ENCODE measurements at places on chromosomes 7 and 10.

GRCh38 chr7:22586101-22586785, 86.3 kb upstream of the STEAP1B start:
- no peaks in the 10 kb centered on the region for H3K4me1 ChIP-seq
- DNase-seq, result no peak
- H3K36me3 ChIP-seq, result no peaks in the 10 kb centered on the region
- no peak overlapping the region for H3K4me3 ChIP-seq
- no peak overlapping the region for H3K27ac ChIP-seq

GRCh38 chr7:81273601-81274397, 354.9 kb upstream of the SEMA3C start:
- DNase-seq, result no peak
- H3K27ac ChIP-seq, result no peak overlapping the region
- H3K4me1 ChIP-seq, result no peaks in the 10 kb centered on the region
- no peaks in the 10 kb centered on the region for H3K36me3 ChIP-seq
- no peak overlapping the region for H3K4me3 ChIP-seq
- H3K27me3 ChIP-seq, result no peaks in the 10 kb centered on the region

GRCh38 chr10:59099481-59099880, 77.0 kb upstream of the PHYHIPL start:
- H3K4me1 ChIP-seq, result no peaks in the 10 kb centered on the region
- no peaks in the 10 kb centered on the region for H3K27me3 ChIP-seq
- H3K36me3 ChIP-seq, result no peaks in the 10 kb centered on the region
- no peak overlapping the region for H3K27ac ChIP-seq
- DNase-seq, result no peak

DNA sequence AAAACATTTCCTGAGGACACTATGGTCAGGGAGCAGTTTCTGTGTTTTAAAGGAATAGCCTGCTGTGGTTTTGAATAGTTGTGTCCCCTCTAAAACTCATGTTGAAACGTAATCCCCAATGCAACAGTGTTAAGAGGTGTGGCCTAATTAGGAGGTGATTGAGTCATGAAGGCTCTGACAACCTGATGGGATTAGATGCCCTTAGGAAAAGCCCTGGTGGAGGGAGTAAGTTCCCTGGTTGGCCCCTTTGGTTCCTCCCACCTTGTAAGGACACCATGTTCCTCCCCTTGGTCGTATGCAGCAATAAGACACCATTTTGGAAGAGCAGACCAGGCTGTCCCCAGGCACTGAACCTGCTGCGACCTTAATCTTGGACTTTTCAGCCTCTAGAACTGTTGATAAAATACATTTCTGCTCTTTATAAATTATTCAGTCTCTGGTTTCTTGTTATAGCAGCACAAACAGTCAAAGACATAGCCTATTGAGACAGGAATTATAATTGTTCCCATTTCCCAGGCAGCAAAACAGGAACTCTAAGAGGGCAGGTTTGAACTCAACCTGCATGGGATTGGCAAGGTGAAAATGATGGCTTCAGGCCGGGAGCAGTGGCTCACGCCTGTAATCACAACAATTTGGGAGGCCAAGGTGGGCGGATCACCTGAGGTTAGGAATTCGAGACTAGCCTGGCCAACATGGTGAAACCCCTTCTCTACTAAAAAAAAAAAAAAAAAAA, 20.5 kb upstream of the TNS3 start:
- no peaks in the 10 kb centered on the region for H3K27me3 ChIP-seq
- H3K36me3 ChIP-seq, result no peaks in the 10 kb centered on the region
- H3K4me1 ChIP-seq, result no peaks in the 10 kb centered on the region
- no peak for DNase-seq
- H3K27ac ChIP-seq, result no peak overlapping the region
- no peak overlapping the region for H3K4me3 ChIP-seq

- DNase-seq, result no peak
- no peak overlapping the region for H3K27ac ChIP-seq
Observed at GRCh38 chr7:137492889-137493288, 149.4 kb upstream of the PTN start.

- H3K4me1 ChIP-seq, result no peaks in the 10 kb centered on the region
- no peaks in the 10 kb centered on the region for H3K27me3 ChIP-seq
- no peak overlapping the region for H3K4me3 ChIP-seq
- no peak overlapping the region for H3K27ac ChIP-seq
- no peak for DNase-seq
Observed at GRCh38 chr7:29131678-29132077, 14.7 kb downstream of the CPVL start.

DNA sequence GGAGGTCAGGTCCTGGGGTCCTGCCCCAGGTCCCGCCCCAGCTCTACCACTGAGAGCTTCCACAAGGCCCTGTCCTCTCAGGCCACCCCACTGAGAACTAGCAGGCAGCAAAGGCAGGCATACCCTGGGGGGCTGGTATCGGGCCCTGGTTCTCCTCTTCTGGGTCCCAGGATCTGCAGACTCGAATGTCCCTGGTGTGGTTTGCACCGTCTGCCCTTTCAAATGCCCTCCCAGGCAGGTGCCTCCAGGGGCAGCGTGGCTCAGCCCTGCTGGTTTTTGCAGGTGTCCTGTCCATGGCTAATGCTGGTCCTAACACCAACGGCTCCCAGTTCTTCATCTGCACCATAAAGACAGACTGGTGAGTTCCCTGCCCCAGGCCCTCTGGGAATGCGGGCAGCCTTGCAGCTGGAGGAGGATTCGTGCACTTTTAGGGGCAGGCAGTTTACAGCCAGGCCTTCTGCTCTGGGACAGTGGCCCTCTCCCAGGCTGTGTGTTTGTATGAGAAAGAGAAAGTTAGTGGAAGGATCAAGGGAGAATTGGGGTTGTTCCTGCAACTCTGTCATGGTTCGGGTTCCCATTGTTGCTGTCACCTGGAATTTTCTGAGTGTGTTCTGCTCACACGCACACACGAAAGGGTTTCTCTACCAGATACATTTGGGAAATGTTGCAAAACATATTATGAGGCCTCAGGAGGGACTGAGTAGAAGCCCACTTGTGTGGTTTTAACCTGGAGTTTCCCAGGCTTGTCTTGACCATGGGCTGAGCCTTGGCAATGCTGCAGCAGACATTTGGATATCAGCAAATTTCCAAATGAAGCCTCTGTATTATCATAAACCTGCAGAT, 5.0 kb downstream of the PPIF start:
- no peaks in the 10 kb centered on the region for H3K27me3 ChIP-seq
- H3K36me3 ChIP-seq, result peaks cover 69% of the 10 kb centered on the region
- H3K27ac ChIP-seq, result no peak overlapping the region
- no peak for DNase-seq
- H3K4me3 ChIP-seq, result no peak overlapping the region

- no peaks in the 10 kb centered on the region for H3K36me3 ChIP-seq
- no peaks in the 10 kb centered on the region for H3K4me1 ChIP-seq
- H3K4me3 ChIP-seq, result no peak overlapping the region
- H3K27ac ChIP-seq, result no peak overlapping the region
Observed at GRCh38 chr7:80372415-80372814, 139.4 kb downstream of the GNAT3 start.

- H3K4me3 ChIP-seq, result no peak overlapping the region
- no peaks in the 10 kb centered on the region for H3K36me3 ChIP-seq
- no peak overlapping the region for H3K27ac ChIP-seq
- no peak for DNase-seq
- no peaks in the 10 kb centered on the region for H3K4me1 ChIP-seq
Observed at GRCh38 chr7:10343108-10343507, 630.6 kb upstream of the PHF14 start.

- H3K27ac ChIP-seq, result no peak overlapping the region
- peaks cover 43% of the 10 kb centered on the region for H3K4me1 ChIP-seq
- no peak overlapping the region for H3K4me3 ChIP-seq
Observed at GRCh38 chr7:55438757-55439525, 73.8 kb downstream of the LANCL2 start.

- DNase-seq, result no peak
- H3K27ac ChIP-seq, result no peak overlapping the region
- H3K4me1 ChIP-seq, result no peaks in the 10 kb centered on the region
- no peaks in the 10 kb centered on the region for H3K36me3 ChIP-seq
- H3K27me3 ChIP-seq, result no peaks in the 10 kb centered on the region
Observed at GRCh38 chr10:7090529-7090928, 320.3 kb downstream of the SFMBT2 start.

- no peak overlapping the region for H3K4me3 ChIP-seq
- H3K27ac ChIP-seq, result no peak overlapping the region
- no peaks in the 10 kb centered on the region for H3K36me3 ChIP-seq
- H3K4me1 ChIP-seq, result no peaks in the 10 kb centered on the region
- DNase-seq, result no peak
Observed at GRCh38 chr7:71015252-71015900, 116.6 kb upstream of the GALNT17 start.

DNA sequence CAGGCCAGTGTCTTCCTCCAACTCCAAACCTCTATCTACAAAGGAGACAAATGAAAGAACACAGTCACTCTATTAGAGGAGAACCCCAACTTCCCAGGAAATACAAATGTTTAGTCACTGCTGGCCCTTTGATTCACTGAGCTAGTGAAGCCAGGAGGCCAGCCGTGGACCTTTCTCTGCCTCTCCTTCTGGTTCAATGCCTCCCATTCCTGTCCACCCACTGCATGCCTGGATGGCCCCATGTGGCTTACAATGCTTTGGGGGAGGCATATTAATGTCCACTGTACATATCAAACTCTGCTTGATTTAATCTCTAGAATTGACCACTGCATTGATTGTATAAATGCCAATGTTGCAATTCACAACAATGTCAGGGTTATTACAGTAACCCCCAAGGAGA, 687.3 kb downstream of the KCNMA1 start:
- H3K36me3 ChIP-seq, result no peaks in the 10 kb centered on the region
- no peaks in the 10 kb centered on the region for H3K27me3 ChIP-seq
- no peak for DNase-seq
- H3K4me3 ChIP-seq, result no peak overlapping the region
- H3K27ac ChIP-seq, result no peak overlapping the region
- H3K4me1 ChIP-seq, result no peaks in the 10 kb centered on the region

GRCh38 chr7:50832744-50833143, 50.0 kb upstream of the GRB10 start:
- H3K36me3 ChIP-seq, result no peaks in the 10 kb centered on the region
- no peaks in the 10 kb centered on the region for H3K27me3 ChIP-seq

- no peak for DNase-seq
- no peaks in the 10 kb centered on the region for H3K4me1 ChIP-seq
- H3K4me3 ChIP-seq, result no peak overlapping the region
- H3K27me3 ChIP-seq, result peaks cover 38% of the 10 kb centered on the region
- no peaks in the 10 kb centered on the region for H3K36me3 ChIP-seq
Observed at GRCh38 chr7:96987719-96988118, 17.6 kb upstream of the DLX6 start.

DNA sequence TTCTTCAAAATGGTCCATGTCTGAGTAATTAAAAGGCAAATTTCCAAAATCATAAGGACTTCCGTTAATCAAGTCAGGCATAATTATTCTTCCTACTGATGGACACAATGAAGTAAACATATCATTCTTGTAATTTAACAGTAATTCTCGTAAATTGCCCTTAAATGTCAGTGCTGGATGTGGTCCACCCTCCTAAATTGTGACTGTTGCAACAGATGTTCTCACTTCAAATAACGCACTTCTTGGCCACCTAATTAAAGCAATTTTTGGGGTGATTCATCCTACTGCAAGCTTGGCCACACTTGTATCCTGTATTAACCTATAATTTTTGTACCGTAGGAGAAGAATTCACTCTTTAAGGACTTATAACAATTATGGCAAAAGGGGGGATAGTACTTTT, 1.9 kb downstream of the COL1A2 start:
- H3K27me3 ChIP-seq, result peaks cover 39% of the 10 kb centered on the region
- no peak overlapping the region for H3K4me3 ChIP-seq
- no peak for DNase-seq
- H3K4me1 ChIP-seq, result peaks cover 12% of the 10 kb centered on the region
- H3K36me3 ChIP-seq, result no peaks in the 10 kb centered on the region

DNA sequence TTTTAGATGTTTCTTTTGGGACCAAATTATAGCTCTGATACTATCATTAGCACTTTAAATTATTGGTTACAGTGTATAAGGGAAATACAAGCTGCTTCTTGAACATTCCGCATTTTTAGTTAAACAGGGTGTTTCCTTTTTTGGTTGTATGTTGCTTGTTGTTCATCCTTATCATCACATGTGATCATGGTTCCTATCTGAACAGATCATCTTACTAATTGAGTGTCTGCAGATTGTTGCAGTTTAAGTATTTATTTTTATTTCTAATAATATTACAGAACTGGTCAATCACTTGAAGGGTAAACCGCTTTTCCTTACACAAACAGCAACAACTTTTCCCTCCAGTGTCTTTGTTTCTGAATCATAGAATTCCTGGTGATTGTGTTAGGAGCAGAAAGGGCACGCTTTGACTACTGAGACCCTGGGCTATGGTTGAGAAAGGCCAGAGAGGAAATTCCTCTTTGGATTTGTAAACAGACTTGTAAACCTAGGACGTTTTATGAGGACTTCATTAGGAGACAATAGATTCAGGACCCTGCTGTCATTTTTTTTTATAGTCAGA, 37.2 kb downstream of the CHN2 start:
- no peak overlapping the region for H3K4me3 ChIP-seq
- no peaks in the 10 kb centered on the region for H3K4me1 ChIP-seq
- no peak overlapping the region for H3K27ac ChIP-seq

DNA sequence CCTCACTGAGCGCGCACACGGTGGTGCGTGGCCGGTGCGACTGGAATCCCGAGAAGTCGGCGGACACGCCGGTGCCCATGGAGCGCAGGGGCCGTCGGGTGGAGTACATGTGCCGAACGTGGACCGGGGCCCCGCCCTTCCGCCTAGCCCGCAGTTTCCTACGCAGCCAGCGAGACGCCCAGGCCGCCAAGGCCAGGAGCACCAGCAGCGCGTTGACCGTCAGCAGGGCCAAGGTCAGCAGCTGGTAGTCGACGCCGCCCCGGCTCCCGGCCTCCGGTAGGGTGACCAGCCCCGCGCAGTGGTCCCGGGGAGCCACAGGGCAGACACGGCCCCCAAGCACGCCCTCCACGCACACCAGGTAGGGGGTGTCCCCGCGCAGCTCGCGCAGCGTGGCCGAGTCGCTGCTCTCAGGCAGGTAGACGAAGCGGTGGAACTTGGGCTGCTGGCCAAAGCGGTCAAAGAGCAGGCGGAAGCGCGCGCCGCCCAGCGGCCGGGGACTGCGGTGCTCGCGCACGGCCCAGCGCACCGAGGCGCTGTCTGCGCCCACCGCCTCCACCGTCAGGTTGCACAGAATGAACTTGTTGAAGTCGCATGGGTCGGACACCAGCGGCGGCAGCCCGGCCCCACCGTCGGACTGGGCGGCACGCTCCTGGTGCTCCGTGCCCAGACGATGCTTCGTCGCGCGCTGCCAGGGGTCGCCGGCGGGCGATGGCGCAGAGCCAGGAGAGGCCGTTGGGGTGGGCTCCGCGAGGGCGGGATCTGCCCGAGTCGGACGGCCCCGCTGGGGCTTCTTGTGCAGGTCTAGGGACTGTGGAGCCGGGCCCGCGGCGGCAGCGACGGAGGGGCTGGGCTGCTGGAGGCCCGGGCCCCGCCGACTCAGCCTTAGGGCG, 2.2 kb downstream of the TRIL start:
- peaks cover 26% of the 10 kb centered on the region for H3K4me1 ChIP-seq
- H3K4me3 ChIP-seq, result no peak overlapping the region
- H3K27ac ChIP-seq, result no peak overlapping the region
- no peaks in the 10 kb centered on the region for H3K36me3 ChIP-seq
- H3K27me3 ChIP-seq, result peaks cover 50% of the 10 kb centered on the region

- peaks cover 24% of the 10 kb centered on the region for H3K36me3 ChIP-seq
- peak overlapping the region; percentile 49 for H3K27ac ChIP-seq
- H3K4me3 ChIP-seq, result peak overlapping the region; percentile 86
- DNase-seq, result no peak
Observed at GRCh38 chr10:80203835-80204676, 1.3 kb downstream of the ANXA11 start.

- no peaks in the 10 kb centered on the region for H3K4me1 ChIP-seq
- H3K4me3 ChIP-seq, result no peak overlapping the region
- no peaks in the 10 kb centered on the region for H3K36me3 ChIP-seq
- no peak for DNase-seq
Observed at GRCh38 chr7:130278860-130279259, 12.2 kb downstream of the CPA2 start.

GRCh38 chr10:111221682-111222480, 145.1 kb downstream of the ADRA2A start:
- H3K36me3 ChIP-seq, result no peaks in the 10 kb centered on the region
- H3K4me1 ChIP-seq, result no peaks in the 10 kb centered on the region
- no peak overlapping the region for H3K27ac ChIP-seq
- H3K4me3 ChIP-seq, result no peak overlapping the region
- peaks cover 33% of the 10 kb centered on the region for H3K27me3 ChIP-seq
